Suppressor macrophage (primary cell): ENCODE measurements at places on chromosomes 1 and 21.

DNA sequence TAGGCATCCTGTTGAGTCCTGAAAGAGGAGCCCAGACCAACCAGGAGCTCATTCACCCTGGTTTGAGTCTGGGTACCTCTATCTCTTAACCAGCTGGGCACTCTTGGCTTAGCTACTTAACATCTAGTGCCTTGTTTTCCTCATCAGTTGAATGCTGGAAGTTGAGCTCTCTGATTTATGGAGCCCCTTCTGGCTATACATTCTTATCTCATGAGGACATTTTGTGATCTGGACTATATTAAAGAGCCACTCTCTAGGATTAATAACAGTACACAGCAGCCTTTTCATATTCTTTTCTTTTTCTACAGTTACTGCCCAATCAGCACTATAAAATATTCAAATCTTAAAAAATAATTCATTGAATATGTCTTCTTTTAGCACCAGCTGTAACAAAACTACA, 296.9 kb upstream of the RUNX1 start:
- DNase-seq = no peak

DNA sequence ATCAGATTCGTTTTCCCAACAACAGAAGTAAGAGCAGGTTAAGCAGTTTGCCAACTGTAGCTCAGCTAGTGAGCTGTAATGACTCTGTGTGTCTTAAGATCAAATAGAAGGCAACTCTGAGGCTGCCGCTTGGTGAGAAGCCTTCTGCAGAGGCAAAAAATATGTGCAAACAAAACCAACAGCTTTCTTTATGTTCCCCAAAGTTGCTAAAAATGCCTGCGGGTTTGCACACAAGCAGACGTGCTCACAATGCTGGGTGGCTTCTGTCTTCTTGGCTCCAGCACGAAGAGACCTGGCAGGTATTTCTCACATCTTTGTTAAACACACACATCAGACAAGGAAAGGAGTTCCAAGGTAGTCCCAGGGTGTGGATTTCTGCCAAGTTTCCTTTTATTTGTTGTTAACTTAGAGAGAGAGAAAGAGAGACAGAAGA, 158.9 kb upstream of the JUN start:
- no peak for DNase-seq

- no peak for DNase-seq
These were observed 12.5 kb downstream of the C1orf21 start for GRCh38 chr1:184399192-184399847.

GRCh38 chr1:18256282-18257235, 149.0 kb downstream of the IGSF21 start:
- peak; percentile 33 for DNase-seq

- DNase-seq = no peak
These were observed 626.7 kb upstream of the ADGRL2 start for GRCh38 chr1:81174052-81174451.

DNA sequence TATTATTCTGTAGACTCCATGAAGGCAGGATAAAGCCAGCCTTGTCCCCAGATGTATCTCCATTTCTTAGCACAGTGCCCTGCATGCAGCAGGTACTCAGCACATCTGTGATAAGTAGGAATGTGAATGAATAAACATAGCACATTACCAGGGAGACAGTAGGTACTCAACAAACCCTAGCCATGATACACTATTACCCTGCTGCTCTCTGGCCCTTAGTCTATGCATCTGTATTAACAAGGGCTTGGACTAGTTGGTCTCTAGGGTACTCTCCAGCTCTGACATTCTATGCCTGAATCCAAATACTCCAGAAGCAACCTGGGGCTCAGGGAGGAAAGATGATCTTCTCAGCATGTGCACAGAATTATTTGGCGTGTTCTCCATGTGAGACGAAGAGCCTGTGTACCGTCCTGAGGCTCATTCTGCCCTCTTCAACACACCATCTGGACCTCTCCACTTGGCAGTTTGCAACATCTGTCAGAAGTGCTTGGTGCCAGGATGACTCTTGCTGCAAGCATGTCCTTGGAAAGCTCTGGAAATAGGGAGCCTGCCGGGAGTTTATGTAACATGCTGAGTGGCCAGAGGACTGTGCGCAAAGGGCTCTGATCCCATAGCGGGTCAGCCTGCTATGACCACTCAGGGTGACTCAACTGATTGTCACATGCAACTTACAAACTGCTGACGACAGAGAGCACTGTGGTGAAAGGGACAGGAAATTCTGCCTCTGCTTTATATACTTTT, 228.2 kb upstream of the USP24 start:
- DNase-seq = peak; percentile 62

DNA sequence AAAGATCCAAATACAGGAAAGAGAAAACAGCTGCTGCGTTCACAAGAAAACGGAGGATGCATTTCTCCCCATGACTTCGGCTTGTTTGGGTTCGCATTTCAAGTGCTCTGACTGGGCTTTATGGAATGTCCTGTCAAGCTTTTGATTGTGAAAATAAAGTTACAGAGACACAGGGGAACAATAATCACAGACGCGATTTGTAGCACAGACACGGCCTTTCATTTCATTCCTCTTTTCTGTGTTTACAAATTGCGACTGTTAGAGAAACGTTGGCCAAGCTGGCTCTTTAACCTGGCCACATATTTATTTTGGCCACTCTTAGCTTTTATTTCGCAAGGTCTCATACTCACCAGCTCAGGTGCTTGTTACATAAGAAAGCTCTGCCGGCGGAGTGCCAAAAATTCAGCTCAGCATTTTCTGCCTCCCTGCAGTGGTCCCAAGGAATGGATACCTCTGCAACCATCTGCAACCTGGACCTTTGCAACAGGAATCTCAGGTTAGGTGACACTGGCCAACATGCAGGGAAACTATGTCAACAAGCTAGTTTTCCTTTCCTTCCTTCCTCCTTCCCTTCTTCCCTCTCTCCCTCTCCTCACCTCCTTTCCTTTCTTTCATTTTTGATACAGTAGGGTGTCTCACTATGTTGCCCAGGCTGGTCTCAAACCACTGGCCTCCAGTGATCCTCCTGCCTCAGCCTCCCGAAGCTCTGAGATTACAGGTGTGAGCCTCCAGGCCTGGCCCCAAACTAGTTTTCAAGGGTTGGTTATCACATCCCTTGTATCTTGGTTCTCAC, 58.2 kb upstream of the SLC45A1 start:
- no peak for DNase-seq

GRCh38 chr21:41965045-41965444, 11.2 kb upstream of the C2CD2 start:
- DNase-seq = no peak

DNA sequence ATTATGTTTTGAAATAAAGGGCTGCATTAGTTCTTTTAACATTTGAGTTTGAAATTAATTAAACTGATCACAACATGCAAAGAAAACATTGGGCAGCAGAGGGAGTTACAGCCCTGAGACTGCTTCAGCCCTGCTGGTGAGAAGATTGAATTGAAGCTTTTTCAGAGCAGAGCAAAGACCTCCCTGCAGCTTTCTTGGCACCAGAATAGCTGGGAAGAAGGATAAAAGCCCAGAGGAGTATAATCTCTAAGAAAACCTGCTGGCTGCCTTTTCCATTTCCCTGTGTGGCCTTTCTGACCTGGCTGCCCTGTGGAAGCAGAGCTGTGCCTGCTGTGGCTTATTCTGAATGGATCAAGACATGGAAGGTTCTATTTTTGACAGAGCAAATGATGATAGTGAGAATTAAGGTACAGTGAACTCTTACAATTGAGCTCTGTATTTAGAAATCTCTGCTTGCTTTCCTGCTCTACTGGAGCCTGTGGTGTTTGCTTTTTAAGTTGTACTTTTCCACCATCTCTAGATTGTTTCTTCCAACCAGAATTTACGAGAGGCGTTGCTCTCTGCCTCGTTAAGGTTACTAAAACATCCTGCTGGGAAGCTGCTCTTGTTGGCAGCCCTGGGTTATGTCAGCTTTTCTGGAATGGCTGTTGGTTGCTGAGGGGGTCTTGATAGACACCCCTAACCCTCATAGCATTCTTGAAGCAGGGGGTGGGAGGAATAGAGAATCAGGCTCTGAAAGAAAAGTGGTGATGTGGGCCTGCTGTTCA, 9.9 kb downstream of the SNRPE start:
- DNase-seq = peak; percentile 71
